ENCODE measurements at places on chromosomes 3 and 15.

GRCh38 chr15:95459273-95459672, 871.2 kb upstream of the NR2F2 start:
- no peak for DNase-seq

DNA sequence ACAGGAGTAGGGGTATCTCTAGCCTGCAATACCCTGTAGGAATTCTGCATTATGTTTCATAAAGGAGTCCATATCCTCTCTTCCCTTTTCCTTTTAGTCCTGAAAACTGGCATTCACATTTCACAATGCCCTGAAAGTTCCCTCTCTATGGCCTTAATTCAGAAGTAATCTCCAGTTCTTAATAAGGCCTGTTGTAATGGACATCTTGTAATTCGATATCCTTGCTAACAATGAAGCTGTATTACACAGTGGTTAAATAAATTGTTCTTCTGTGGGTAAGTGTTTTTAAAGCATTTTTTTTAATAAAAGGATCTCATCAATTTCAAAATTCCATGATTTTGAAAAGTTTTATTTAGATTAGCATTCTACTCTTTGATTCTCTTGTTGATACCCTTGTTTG, 34.3 kb upstream of the NEO1 start:
- no peak for DNase-seq

DNA sequence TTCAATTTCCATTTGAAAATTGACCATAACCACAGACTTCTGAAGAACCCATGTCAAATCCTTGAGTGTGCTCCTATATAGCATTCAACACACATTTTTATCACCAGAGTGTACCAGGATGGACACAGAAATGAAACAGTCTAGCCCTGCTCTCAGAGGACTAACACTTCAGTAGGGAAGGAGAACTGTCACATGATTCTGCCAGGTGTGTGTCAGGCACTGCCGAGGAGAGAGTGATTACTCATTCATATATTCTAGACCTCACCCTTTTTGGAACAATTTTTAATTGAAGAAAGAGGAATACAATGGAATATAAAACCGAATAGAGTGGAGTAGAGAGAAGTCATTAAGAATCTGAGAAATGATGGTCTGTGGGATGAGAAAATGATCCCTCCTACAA, 125.8 kb downstream of the ERC2 start:
- DNase-seq: no peak

DNA sequence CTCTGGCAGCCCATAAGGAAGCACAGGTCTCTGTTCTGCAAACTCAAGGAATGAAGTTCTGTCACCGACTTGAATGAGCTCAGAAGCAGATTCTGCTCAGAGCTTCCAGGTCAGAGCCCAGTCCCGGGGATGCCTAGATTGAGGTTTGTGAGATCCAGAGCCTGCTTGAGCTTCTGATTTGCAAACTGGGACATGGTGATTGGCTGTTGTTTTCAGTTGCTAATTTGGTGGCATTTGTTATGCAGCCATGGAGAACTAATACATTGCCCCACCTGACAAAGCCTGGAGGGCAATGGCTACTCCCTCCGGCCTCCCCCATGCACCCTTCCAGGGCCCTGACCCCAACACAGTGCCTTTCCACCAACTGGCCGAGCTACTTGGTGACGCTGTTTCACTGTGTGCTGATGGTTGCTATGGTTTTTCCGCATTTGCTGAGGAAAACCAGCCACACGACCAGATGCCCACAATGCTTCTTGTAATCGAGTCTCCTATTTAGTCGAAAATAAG, 379.5 kb upstream of the ATP10A start:
- DNase-seq: no peak

DNA sequence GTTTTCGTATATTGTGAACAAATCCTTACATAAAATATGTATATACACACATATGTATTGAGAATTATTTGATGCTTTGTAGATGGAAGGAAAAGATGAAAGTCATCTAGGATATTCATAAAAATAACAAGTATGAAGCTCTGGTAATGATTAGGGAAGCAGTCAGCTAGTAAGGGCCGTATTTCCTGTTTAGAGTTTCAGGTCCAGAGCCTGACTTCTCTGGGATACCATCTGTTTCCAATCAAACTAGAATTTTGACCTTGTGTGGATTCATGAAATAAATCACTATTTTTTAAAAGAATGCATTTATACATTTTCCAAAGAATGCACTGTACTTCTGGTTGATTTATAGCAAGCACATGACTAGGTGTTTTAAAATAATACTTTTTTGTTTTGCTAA, 156.1 kb upstream of the CGNL1 start:
- no peak for DNase-seq

GRCh38 chr3:177420651-177421480, 223.6 kb upstream of the TBL1XR1 start:
- DNase-seq: peak; percentile 59

DNA sequence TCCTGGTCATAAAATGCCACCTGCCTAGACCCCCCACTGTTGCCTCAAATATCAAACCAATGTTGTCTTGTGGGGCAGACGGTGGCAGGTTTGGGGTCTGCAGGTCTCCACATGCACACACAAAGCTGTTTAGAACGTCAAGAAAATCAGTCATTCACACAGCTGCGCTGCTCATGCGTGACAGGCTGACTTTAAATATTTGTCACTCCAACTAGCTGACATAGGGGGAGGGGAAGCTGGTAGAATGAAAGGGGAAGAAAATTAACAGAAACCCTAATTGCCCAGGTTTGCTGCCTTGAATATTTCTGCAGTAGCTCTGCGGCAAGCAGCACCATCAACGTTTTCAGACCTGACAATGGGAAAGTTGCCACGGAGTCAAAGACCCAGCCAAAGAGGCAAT, 201.8 kb downstream of the ABHD5 start:
- no peak for DNase-seq

DNA sequence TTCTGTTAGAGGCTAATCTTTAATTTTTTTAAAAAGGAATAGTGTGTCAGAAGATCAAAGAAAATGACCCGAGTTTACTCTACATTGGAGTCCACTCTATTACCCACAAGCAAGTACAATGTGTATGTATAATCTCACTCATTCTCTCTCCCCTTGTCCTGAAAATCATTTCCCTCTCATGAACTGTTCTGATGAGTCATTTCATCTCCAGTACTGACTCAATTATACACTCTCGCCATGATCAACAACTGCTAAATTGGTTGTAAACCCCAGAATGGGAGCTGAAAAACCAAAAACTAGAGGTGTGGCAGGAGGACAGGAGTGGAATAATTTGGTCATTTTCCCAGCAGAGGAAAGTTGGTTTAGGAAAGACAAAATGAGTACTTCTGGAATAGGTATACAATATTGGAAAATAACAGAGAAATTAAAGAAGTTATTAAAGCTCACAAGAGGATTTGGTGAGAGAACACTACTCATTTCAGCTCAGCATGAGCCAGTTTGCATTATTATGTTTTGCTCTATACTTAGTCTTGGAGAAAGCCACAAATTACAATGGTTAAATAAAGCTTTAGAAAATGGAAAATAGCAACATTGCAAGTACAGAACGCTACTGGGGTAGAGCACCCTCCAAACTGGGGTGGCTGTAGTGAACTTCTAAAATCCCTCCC, 144.3 kb upstream of the PFN2 start:
- DNase-seq: no peak
